ENCODE measurements at places on chromosomes 3 and 15.

- DNase-seq: no peak
These were observed 108.8 kb downstream of the EPHB1 start for GRCh38 chr3:134903837-134904236.

- no peak for DNase-seq
These were observed 1.8 kb downstream of the BCHE start for GRCh38 chr3:165835431-165835830.

GRCh38 chr3:191263365-191263764 is 64.3 kb downstream of the OSTN start:
- DNase-seq: no peak

DNA sequence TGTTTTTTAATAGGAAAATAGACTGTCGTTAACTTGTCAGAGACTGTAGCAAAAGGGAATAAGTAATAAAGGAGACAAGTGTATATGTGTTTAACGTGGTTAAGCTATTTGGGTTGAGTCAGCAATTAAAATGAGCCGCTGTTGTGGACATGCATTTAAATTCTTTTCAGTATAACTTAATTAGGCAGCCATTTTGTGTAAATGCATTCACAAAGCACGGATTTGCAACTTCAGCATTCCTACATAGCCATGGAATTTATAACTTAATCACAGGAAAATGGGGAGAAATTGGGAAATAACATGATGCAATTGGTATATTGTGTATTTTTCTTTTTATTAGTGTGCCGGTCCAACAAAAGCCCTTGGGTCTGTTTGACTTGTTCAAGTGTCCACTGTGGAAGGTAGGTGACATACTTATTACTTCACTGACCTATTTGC is 27.9 kb downstream of the USP3 start:
- no peak for DNase-seq

DNA sequence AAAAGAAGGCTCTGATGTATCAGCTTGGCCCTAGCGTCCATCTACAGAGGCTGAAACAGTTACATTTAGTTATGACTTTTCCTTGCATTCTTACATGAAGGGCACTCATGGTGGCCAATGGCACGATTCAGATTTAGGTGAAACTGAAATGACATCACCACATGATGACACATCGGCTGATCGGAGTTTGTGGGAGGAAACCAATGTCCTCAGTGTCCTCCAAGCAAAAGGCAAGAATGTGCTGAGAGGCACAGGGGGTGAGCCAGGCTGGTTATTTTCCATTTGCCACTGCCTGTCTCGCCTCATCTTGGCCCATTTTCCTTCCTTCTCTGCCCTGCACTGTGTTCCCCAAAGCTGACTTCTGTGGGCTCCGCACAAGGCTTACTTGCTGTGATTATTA is 34.4 kb downstream of the TARS3 start:
- DNase-seq: peak; percentile 29

DNA sequence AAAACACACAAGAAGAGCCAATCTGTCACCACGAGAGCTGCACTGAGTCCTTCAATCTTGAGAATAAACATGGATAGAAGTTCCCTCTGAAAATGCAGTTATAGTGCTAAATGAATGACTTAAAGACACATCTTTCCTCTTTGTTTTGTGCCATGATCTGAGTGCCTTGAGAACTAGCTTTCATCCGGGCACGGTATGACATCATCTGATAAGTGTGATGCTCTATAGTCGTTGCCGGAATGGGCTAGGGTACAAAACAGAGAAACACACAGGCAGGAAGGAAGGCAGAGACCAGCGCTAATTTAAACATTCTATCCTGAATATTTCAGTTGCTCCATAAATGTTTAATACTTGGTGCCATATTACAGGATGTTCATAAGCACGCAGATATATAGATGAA is 146.5 kb downstream of the TNIK start:
- no peak for DNase-seq

DNA sequence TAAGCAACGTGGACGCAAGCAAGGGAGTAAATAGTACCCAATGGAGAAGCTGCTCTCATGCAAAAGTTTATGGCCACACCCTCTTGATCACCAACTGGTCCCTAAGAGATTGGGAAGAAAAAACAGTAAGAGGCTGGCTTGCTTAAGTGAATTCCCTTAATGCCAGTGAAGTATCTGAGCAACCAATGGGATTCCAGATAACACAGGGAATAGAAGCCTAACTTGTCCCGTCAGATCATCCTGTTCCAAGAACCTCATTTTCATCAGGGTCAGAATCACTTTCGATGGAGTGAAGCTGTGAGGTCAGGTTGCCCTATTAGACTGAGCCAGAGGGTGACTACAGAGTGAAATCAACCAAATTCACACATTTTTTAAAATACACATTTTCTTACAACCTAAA is 104.3 kb downstream of the CD47 start:
- DNase-seq: no peak

DNA sequence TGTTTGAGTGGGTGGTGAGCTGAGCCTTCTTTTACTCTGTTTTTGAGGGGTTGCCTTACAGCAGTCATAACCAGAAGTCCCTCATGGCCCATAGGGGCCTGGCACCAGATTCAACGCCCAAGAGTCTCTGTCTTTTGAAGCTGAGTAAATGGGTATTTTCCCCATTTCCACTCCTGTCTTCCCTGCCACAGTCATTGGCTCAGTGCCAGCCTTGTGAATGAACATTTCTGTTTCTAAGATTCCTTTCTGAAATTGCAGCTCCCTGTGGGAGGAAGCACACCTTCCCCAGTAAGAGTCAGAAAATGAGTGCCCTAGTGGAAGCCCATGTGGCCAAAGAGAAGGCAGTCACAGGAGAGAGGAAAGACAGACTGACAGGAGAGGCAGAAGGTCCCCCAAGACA is 43.7 kb upstream of the POLR2M start:
- DNase-seq: no peak

GRCh38 chr15:67033571-67034044 is 31.8 kb upstream of the SMAD3 start:
- no peak for DNase-seq
